DMS 273 treated with DMSO at 0.1 percent for 48 hours (cell line): ENCODE measurements at places on chromosomes 11 and 22.

DNA sequence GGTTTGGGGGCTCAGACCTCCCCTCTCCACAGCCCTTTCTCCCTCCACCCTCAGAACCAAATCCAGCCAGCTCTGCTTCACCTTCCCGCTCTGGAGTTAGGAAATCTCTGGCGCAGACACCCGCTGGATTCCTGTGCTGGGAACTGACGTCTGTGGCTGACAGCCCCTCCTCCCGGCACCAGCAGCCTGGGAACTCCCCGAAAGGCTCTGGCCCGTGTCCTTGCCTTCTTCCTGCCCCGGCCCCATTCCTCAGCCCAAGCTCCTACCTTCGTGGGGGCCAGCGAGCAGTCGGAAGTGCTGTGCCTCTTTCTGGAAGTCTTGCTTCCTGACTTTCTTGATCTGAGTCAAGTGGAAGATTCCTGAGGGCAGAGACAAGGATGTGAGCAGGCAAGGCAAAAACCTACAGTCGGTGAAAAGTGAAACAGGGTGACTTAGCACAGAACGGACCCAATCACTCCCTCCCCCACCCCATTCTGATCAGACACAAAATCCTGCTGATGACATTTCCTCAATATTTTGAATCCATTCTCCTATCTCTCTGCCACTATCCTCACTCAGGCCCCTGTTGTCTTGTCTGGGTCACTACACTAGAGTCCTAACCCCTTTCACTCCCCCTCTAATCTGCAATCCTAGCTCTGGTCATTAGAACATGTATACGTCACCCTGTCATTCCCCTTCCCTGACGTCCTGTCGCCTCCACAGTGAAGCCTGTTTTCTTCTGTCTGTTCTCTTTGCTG is 34.1 kb downstream of the CHRDL2 start:
- no peak for DNase-seq

GRCh38 chr11:34345540-34345876 is 12.3 kb downstream of the ABTB2 start:
- DNase-seq = peak; percentile 3

- no peak for DNase-seq
These were observed 44.2 kb downstream of the CTNND1 start for GRCh38 chr11:57805780-57806179.

GRCh38 chr22:46775850-46776826 is 13.7 kb downstream of the TBC1D22A start:
- no peak for DNase-seq
